ENCODE measurements at places on chromosomes 4 and X.
A peak's percentile ranks its signal among the peaks of the same experiment; 100 is the strongest.

DNA sequence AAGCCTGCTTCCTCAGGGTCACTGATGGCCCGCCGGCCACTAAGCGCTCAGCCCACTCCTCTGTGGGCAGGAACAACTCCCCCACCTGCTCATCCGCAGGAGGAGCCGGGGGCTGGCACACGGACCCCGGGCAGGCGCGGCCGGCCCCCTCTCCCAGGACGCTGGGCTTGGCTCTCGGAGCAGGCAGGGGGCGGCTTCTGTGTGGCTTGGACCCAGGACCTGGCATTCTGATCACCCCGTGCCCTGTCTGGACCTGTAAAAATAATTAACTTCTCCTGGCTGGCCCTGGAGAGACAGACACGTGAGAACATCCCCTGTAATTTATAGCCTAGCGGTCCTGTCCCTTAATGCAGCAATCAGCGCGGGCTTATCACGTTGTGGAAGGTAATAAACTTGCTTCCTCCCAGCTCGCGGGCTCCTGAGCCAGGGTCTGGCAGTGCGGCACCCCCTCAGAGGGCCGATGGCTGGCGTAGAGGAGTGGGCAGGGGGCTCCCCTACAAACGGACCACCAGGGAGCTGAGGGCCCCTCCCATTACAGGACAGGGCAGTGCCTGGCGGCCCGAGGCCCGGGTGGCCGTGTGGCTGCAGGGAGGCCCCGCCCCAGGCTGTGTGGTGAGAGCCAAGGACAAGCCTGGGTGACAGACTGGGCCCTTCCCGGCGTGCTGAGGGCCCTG, 84.5 kb upstream of the NKX1-1 start:
- peak; percentile 53 for DNase-seq

DNA sequence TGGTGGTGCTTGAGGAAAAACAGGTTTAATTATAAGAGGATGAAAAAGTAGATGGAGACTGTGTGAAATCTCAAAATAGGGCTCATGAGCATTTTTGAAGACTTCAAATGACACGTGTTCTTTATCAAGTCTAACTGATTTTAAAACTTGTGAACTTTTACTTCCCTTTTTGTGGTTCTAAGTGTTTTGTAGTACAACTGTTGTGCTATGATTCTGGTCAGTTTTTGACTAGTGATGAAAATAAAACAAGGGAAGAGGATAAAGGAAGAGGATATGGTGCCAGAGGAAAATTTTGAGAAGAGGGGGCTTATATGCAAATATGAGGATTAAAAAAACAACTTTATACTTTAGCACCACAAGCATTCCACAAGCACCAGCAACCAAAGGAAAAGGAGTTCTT, 644.0 kb downstream of the RPA4 start:
- no peak for DNase-seq

- DNase-seq, result no peak
Observed at GRCh38 chr4:173253561-173253960, 80.6 kb downstream of the HMGB2 start.

DNA sequence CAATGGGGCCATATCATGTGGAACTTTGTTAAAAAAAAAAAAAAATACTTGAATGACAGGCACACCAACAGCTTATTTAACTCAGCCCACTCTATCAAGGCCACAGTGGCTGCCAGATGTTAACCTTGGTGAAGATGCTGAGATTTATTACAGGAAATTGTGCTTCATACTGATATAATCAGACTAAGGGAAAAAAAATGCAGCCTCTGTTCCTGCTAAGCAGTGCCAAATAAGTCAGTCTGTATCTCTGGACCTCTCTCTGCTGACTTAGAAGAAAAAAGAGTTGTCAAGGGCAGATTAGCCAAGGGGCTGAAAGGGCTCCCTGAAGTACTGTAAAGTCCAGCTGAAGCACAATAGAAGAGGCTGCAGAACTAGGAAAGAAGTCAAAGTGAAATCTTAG, 677.7 kb upstream of the HTR2C start:
- DNase-seq, result no peak

DNA sequence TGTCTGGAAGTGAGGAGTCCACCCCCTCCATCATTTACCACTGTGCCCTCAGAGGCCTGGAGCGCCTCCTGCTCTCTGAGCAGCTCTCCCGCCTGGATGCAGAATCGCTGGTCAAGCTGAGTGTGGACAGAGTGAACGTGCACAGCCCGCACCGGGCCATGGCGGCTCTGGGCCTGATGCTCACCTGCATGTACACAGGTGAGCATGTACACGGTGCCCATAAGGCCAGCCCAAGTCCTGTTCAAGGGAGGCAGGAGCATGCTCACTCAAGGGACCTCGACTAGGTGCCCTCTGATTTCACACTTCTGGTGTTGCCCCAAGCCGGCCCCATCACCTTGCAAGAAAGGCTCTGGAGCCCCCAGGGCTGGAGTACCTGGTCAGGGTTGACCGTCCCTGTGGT, 13.4 kb upstream of the MSANTD1 start:
- DNase-seq, result peak; percentile 54

GRCh38 chr4:41134581-41134980, 79.8 kb downstream of the APBB2 start:
- no peak for DNase-seq

DNA sequence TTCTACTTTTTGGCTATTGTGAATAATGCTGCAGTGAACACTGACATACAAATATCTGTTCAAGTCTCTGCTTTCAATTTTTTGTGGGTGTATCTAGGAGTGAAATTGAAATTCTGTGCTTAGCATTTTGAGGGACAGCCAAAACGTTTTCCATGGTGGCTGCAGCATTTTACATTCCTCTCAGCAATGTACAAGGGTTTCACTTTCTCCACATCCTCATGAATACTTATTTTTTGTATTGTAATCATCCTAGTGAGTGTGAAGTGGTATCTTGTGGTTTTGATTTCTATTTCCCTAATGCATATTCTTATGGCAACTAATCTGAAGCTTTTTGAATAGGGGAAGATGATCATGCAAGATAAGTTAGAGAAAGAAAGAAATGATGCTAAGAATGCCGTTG, 40.3 kb downstream of the HSPA4L start:
- no peak for DNase-seq

DNA sequence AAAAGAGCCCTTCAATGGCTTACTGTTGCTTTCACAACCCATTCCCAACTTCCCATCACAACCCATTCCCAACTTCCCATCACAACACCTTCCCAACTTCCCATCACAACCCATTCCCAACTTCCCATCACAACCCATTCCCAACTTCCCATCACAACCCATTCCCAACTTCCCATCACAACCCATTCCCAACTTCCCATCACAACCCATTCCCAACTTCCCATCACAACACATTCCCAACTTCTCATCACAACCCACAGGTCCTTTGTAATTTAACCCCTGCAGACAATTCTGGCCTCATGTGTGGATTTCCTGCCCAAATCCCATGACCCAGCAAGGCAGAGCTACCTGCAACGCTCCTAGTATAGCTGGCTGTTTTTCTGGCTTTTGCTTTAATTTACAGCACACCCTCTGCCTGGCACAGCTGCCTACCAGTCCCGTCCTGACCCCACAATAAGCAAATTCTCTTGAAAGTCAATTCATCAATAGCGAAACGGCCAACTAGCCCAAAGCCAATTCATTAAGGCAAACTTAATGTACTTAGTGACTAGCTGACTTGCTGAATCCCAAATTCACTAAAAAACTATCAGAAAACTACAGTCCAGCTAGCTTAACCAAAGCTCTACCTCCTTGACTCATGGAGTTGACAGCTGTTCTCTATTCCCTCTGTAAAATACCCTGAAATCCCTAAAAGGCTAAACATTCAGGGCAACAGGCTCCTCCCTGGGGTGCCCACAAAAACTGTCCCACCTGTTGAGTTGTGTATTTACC, 75.6 kb downstream of the AFAP1 start:
- DNase-seq, result no peak

GRCh38 chr4:148445071-148445859, 3.1 kb upstream of the NR3C2 start:
- peak; percentile 75 for DNase-seq

DNA sequence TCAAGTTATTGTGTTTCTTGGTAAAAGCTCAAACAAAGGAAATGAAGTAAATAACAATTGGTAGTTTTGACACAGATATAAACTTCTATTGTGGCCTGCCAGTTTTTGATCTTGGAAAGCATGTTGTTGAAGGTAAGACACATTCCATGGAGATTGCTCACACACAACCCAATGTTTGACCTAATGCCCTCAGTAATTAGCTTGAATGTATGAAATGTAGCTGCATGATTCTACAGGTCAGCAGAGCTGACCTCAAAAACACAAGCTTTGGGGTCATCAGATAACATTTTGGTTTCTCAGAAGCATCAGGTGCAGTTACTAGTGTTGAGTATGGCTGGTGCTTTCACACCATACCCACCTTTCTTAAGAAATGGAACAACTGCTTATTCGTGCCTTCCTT, 16.5 kb downstream of the GPR173 start:
- no peak for DNase-seq

- DNase-seq, result no peak
Observed at GRCh38 chr4:7924163-7924562, 15.5 kb downstream of the AFAP1 start.

- no peak for DNase-seq
Observed at GRCh38 chr4:183483997-183484396, 20.9 kb upstream of the ING2 start.

GRCh38 chr4:65724973-65725372, 54.7 kb upstream of the EPHA5 start:
- DNase-seq, result no peak

GRCh38 chr4:165204462-165204830, 2.9 kb upstream of the KLHL2 start:
- no peak for DNase-seq

DNA sequence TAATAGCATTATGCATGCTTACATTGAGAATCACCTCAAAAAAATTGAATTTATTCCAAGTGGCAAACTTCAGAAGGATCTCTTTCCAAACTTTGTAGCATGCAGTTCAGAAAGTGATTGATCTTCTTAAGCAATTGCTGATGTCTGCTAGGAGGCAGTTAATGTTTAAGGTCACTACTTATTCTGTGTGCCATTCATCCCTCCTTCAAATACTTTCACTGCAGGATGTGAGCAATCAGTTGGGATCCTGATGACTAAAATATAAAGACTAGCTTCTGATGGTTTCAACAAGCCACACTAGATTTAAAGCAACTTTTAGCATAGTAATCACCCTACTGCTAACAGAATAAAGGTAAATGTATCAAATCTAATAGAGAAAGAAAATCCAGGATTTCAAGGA, 414.1 kb downstream of the ADGRL3 start:
- no peak for DNase-seq

GRCh38 chrX:49232525-49232924, 615 bp downstream of the CACNA1F start:
- DNase-seq, result no peak

DNA sequence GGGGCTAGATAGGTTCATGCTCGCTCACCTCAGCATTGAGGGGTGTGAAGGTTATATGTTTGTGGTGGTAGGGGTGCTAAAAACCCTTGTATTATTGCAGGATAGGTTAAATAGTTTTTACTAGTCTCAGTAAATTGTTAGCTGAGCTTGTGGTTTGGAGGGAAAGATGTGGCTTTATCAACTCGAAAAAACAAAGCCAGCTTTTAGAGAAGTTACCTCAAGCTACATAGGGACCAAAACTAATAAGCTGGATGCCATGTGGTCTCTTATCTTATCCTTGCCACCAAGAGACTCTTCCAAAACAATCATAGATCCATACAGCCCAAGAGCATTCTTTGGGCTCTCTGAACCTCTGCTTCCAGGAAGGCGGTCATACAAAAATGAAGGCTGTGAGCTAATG, 29.2 kb downstream of the MSN start:
- DNase-seq, result no peak

- no peak for DNase-seq
Observed at GRCh38 chrX:121103381-121103780, 56.0 kb downstream of the GLUD2 start.

- peak; percentile 82 for DNase-seq
Observed at GRCh38 chrX:10620121-10620699, at the start of gene MID1. Gene MID1 (minus strand): TSS chrX:10620585. CDS start chrX:10567547, 53,038 bp downstream.

GRCh38 chr4:141435446-141436225, 200.7 kb upstream of the IL15 start:
- DNase-seq, result no peak

All from Right ventricle myocardium inferior (tissue), 1 donor.